ENCODE measurements at places on chromosomes 16 and 17.

DNA sequence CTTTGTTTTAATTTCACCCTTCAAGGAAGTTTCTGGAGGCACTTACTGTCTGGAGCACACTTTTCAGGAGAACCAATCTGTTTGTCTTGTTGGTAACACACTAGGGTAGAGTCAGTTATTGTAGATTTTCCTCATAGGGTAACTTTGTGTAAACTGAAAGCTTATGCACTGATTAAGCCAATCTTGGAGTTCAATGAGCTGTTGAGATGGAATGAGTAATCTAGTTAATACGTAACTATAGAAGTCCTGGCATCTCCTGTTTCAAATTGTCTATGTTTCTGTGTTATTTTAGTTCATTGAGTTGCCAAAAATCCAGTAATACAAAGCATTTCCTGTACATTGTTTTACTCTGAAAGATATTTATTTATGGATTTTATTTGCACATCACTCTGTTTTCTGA lies 111.6 kb upstream of the HAS3 start:
- no peak for DNase-seq

GRCh38 chr16:28298511-28298878 lies 6.2 kb downstream of the SBK1 start:
- DNase-seq, result no peak

DNA sequence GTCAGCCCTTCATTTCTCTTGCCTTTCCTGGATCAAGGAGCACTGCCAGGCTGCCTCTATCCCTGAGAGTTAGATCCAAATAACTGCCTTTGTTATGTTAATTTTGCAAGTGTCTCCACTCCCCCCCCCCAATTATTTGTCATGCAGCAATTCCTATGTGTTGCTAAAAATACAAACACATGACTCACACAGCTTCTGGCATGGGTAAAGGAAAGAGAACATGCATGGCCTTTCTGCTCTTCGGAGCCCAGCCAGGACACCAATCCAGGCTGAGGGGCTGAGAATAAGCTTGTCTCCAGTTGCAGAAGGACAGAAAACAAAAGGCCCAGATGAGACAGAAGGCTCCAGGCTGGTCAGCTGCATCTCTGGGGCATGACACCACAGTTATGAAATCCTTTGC lies 148.0 kb upstream of the TNRC6C start:
- no peak for DNase-seq

- no peak for DNase-seq
Observed at GRCh38 chr16:56090076-56090475, 101.2 kb upstream of the GNAO1 start.

- DNase-seq, result no peak
Observed at GRCh38 chr17:81813371-81813684, 9.4 kb downstream of the GCGR start.

- DNase-seq, result no peak
Observed at GRCh38 chr17:39738983-39739884, 1.5 kb downstream of the GRB7 start.

DNA sequence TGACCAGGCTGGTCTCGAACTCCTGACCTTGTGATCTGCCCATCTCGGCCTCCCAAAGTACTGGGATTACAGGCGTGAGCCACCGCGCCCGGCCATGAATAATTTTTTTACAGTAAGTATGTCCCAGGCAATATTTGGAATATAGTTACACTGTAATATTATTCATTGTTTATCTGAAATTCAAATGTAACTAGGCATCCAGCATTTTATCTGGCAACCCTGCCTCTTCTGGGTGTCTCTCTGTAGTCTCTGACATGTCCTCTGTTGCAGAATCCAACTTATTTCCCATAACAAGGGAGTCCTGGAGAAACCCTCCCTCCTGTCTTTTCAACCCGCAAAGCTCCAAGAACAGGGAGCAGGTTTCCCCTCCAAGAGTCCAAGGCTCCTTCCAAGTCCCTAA lies 36.9 kb upstream of the MYH10 start:
- DNase-seq, result no peak

DNA sequence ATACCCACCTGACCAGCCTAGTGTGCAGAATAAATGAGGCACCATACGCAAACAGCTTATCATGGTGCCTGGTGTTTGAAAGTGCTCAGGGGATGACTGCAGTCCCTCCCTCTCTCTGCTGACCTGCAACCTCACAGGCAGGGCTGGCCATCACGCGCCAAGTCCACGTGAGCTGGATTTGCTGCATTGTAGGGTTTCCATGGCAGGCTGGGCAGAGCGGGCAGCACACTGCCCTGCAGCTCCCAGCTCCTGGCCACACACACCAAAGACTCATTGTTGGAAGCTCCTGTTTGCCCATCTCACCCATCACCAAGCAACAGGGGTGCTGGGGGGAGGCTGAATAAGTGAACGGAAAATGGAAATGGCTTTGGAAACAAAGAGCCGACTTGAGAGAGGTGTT lies 81.8 kb downstream of the IRX3 start:
- DNase-seq, result no peak

GRCh38 chr17:36002631-36003030 lies 1.3 kb upstream of the CCL15 start:
- no peak for DNase-seq

- no peak for DNase-seq
Observed at GRCh38 chr16:22659933-22660332, 149.2 kb downstream of the NPIPB5 start.

DNA sequence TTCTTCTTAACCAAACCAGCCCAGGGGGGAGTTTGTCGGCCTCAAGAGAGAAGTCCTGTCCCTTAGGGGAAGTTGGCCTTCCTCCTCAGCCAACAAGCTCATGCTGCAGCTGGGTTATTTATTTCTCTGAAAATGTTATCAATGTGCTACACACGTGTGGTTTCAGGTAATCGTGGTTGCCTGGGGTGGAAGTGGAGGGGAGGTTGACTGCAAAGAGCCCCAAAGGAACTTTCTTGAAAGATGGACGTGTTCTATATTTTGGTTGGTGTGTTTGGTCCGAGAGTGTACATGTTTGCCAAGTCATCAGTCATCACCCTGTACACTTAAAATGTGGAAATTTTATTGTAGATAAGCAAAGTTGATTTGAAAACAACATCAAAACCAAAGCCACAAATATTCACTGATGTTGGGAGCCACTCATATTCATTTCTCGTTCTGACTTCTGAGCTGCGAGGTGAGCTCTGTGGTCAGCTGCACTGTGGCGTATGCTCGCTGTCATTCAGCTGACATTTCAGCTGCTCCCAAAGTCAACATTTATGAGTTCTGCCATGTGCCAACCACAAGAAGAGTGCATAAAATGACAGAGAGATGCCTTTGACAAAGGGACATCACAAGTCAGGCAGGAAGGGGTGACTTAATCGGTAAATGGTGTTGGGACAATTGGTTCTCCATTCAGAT lies 26.5 kb upstream of the ADGRG1 start:
- no peak for DNase-seq

DNA sequence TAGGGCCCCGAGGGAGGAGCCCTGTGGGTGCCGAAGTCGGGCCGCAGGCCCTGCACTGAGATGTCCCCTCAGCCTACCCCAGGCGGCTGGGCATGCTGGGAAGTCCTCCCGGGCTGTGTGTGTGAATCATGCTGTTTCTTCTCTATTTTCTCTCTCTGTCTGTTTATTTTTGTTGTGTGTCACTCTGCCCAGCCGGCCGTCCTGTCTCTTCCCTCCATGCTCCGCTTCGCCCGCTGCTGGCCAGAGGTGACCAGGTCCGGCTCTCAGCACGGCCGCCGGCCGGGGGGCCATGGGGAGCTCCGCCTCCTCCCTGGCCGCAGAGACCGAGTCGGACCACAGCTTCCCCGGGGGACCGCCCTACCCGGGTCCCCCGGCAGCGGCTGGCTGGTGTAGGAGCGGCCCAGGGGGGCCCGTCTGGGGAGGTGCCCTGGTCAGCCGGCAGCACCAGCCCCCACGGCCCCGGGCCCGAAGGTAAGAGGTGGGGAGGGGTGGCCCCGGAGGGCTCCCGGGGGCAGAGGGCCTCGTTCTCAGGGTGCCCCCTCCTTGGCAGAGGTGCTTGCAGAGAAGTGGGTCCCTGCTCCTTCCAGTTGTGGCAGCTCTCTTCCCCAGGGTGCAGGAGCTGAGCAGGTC lies 12.5 kb downstream of the CAPN15 start:
- no peak for DNase-seq

GRCh38 chr16:68267612-68268405 lies 3.5 kb downstream of the SLC7A6 start:
- no peak for DNase-seq

DNA sequence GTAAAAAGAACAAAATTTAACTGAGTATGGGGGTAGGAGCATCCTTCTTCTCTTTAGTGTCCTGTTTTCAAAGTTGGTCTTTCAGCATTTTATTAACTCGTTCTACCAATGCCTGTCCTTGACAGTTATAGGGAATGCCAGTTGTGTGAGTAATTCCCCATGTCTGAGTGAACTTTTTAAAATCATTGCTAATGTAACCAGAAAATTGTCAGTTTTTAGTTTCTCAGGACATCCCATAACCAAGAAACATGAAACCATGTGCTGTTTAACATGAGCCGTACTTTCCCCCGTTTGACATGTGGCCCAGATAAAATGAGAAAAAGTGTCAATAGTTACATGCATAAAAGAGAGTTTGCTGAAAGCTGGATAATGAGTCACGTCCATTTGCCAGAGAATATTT lies 71.4 kb upstream of the ARL4D start:
- no peak for DNase-seq

GRCh38 chr17:73478334-73478733 lies 165.9 kb downstream of the SDK2 start:
- DNase-seq, result no peak

DNA sequence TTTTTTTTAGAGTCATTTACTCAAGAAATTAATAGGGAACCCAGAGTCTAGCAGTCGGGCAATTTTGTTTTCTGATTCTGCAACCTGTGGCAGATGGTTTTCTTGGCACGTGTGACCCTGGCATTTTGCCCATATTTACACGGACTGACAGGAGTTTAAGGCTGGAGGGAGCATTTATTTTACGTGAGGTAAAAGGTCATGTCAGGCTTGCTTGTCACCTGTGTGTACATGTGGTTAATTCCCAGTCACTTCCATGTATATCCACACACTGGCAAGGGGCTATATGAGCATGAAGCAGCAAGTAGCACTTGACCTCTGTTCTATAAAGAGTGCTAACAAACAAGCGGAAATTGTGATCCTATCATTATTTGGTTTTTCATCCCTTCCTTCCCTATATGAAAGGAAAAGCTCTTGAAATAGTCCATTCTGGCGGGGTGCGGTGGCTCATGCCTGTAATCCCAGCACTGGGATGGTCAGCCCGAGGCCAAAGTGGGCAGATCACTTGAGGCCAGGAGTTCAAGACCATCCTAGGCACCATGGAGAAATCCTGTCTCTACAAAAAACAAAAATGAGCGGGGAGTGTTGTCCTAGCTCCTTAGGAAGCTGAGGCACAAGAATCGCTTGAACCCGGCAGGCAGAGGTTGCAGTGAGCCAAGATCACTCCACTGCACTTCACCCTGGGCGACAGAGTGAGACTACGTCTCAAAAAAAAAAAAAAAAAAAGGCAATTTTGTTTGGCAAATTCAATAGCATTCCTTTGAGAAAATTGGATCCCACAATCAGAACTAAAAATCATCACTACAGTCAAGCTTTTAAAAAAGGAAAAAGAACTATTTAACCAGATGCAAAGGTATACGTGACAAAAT lies 2.1 kb downstream of the SPAG9 start:
- no peak for DNase-seq

- peak; percentile 63 for DNase-seq
Observed at GRCh38 chr17:41308251-41308917, 725 bp downstream of the KRTAP16-1 start.

- DNase-seq, result no peak
Observed at GRCh38 chr16:28164140-28164539, 47.6 kb downstream of the XPO6 start.

DNA sequence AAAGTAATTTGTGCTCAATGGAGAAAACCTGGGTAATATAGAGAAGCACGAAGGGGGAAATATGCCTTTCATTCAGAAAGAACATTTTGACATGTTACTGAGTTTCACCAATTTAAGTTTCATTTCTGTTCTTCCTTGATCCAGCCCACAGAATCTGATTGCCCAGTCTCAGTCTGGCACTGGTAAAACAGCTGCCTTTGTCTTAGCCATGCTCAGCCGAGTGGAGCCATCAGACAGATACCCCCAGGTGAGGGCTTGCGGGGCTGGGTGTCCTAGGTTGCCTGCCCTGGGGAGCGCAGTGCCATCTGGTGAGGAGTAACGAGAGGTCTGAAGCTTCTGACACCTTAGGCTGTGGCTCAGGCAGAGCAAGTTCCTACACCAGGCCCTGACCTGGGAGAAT lies 17.7 kb downstream of the DDX19A start:
- no peak for DNase-seq

DNA sequence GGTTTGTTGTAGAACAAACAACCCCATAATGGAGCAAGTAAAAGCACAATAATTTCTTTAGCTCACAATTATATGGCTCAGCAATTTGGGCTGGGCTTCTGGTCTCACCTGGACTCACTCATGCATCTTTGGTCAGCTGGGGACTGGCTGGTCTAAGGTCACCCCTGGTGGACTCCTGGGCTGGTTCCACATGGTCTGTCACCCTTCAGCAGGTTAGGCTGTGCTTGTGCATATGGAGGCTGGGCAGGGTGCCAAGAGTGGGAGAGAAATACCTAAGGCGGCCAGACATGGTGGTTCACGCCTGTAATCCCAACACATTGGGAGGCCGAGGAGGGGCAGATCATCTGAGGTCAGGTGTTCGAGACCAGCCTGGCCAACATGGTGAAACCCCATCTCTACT lies 27.0 kb upstream of the SMURF2 start:
- no peak for DNase-seq

- DNase-seq, result peak; percentile 91
Observed at GRCh38 chr16:4307215-4308037, 8.4 kb upstream of the GLIS2 start.

DNA sequence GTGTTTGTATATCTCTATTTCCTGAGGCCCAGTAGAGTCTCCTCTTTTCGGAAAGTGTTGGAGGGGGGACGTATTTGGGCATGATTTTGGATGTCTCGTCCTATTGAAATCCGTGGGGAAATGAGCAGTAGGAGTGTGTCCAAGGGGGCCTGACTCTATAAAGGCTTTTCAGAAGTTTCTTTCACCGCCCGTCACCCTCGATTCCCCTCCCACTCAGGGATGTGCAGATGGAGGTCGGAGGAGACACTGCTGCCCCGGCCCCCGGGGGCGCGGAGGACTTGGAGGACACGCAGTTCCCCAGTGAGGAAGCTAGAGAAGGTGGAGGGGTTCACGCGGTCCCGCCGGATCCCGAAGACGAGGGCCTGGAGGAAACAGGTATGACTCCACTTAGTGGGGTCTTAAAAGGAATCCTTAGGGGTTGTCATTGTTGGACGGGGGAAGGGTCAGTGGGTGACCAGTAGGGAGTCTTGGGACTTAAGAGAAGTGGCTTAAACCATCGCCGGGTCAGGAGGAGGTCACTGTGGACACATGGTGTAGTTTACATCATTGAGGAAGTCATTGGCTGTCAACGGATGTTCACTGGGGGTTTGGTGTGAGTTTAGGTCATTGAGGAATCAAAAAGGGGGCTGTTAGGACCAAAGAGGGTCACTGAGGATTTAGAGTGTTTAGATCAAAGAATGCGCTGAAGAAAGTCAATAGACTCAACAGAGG lies 424 bp downstream of the MON1B start:
- DNase-seq, result peak; percentile 17

GRCh38 chr16:54873071-54873470 lies 57.6 kb upstream of the IRX5 start:
- DNase-seq, result no peak

- DNase-seq, result no peak
Observed at GRCh38 chr16:84138824-84139627, 6.0 kb downstream of the HSDL1 start.

All from stimulated activated CD8-positive, alpha-beta memory T cell treated with anti-CD3 and anti-CD28 coated beads, Interleukin-4, amount 100 ng/mL, for 1 hour (primary cell).